ENCODE measurements at places on chromosomes 7 and 10.
A peak's percentile ranks its signal among the peaks of the same experiment; 100 is the strongest.

GRCh38 chr10:20118119-20118518, 301.9 kb downstream of the PLXDC2 start:
- no peak for DNase-seq

DNA sequence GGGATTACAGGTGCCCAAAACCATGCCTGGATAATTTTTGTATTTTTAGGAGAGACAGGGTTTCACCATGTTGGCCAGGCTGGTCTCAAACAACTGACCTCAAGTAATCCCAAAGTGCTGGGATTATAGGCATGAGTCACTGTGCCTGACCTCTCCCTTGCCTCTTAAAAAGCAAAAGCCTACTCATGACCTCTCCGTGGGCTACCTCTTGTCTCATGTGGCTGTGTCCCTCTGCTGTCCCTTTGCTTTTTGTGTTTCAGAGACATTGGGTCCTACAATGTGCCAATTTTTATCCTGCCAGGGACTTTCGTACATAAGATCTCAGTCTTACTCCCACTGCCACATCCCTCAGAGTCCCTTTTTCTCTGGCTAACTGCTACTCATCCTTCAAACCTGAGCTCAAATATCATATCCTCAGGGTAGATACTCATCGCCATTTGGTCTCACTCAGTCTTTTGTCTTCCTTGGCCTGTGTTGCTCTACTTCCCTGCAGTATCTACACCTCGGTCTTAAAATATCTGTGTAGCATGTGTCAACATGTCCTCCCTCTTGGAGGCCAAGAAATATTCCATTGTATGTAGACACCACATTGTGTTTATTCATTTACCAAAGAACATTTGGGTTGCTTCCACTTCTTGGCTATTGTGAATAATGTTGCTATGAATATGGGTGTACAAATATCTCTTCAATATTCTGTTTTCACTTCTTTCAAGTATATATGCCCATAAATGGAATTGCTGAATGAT, 465.0 kb upstream of the KLF6 start:
- DNase-seq = no peak

DNA sequence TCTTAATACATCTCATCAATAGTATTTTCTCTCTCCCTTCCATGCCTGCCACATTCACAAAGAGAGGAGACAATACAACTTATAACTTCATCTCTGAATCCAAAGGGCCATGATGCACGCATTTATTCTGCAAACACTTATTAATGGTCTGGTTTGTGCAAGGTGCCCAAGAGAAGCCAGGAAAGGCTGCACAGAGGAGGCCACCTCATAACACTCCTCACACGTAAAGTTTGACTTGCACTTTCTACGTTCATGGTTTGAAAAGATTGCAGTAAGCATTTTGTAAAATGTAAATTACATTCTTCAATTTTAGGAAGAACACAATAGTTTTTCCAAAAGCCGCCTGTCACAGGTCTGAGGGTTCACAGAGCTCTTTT, 1.2 kb upstream of the PALS2 start:
- no peak for DNase-seq

GRCh38 chr10:34275626-34276130, 539.4 kb downstream of the PARD3 start:
- no peak for DNase-seq

- DNase-seq = no peak
Observed at GRCh38 chr10:96014473-96015102, 28.8 kb upstream of the CCNJ start.

- no peak for DNase-seq
Observed at GRCh38 chr10:100970914-100971811, 1.9 kb downstream of the SEMA4G start.

DNA sequence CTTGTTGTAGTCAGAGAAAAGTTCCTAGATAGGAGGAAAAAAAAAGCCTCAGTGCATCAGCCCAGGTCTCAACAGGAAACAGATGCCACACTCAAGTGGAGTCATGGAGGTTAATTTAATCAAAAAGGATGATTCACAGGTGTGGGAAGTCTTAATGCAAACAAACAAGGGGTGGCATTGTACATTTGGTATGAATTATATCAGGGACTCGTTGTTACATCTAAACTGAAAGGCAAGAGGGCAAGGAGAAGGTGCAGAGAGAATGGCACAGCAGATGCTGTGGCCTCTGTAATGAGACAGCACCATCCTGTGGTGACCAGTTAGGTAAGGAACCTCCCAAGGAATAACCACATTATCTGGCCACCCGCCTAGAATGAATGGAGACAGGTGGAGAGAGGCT, 133.7 kb downstream of the PTPRZ1 start:
- no peak for DNase-seq

DNA sequence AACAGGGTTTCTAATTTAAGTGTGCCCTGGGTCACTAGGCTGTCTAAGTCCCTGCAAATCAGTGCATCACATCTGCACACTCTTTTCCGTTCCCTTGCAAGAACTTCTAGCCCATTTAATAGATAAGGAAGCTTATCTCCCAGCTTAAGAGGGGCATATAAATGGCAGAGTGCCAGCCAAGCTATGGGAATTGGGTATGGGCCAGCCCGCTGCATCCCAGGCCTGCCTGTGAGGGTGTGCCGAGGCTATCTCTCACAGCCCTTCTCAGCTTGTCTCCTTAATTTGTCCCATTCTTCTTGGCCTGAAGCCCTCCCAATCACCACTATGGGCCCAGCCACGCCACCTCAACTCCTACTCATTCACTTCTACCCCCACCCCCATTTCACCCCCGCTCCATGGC, 14.7 kb downstream of the AQP1 start:
- no peak for DNase-seq

- DNase-seq = peak; percentile 5
Observed at GRCh38 chr10:114042895-114043531, 653 bp upstream of the ADRB1 start.

- DNase-seq = no peak
Observed at GRCh38 chr10:130020651-130021382, 56.7 kb upstream of the EBF3 start.

DNA sequence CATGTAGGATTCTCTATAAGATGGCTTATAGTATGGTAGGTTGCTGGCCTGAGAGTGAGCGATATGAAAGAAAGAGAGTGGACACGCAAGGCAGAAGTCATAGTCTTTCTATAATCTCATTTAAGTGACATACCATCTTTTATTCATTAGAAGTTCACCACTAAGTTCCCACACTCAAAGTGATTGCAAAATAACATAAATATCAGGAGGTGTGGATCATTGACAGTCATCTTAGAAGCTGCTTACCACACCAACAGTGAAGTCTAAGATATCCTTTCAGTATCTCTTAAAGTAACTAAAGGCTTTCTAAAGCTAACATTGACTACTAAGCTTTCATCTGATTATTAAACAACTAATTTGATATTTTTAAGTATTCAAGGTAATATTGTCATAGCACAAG, 36.9 kb upstream of the GNAI1 start:
- DNase-seq = no peak

GRCh38 chr7:14521183-14521582, 381.4 kb downstream of the DGKB start:
- DNase-seq = no peak

- no peak for DNase-seq
Observed at GRCh38 chr7:119377861-119378260, 895.1 kb upstream of the KCND2 start.

- no peak for DNase-seq
Observed at GRCh38 chr10:6743291-6743849, 163.3 kb upstream of the PRKCQ start.

- DNase-seq = no peak
Observed at GRCh38 chr7:106982415-106982814, 62.1 kb upstream of the PRKAR2B start.

- no peak for DNase-seq
Observed at GRCh38 chr7:141234335-141235105, 160.7 kb downstream of the TMEM178B start.

DNA sequence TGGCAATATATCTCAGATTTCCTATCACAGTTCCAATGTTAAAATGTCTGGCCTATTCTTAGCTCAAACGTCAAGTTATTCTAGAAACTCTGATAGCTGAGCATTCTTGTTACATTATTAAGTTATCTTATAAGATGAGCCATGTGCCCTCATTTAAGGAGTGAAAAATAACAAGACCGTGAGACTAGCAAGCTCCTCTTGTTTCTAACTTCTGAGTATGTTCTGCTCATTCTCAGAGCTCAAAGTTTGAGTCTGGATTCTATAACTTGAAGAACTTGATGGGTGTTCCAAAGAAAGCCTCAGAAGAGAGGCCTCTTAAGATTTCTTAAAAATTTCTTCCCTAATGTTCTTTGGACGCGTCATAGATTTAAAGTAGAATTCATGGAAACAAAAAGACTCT, 215.2 kb downstream of the HTR7 start:
- DNase-seq = no peak

DNA sequence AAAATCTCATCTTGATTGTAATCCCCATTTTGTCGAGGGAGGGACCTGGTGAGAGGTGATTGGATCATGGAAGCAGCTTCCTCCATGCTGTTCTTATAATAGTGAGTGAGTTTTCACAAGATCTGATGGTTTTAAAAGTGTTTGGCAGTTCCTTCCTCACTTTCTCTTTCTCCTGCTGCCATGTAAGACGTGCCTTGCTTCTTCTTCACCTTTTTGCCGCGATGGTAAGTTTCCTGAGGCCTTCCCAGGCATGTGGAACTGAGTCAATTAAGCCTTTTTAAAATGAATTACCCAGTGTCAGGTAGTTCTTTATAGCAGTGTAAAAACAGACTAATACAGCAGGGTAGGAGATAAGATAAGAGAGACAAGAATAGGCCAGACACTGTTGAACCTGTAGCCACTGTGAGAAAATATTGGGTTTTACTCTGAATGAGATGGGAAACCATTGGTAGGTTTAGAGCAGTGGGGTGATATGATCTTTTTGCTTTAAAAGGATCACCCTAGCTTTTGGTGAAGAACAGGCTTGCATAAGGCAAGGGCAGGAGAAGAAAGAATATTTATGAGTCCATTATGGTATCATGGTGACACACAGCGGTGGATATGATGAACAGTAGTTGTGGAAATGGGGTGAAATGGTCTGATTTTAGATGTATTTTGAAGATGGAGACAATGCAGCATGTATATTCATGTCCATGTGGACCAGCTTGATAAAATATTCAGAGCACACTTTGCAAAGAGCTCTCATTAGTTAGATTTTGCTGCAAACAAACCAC, 11.5 kb downstream of the OR6B1 start:
- no peak for DNase-seq

- DNase-seq = no peak
Observed at GRCh38 chr7:79268730-79269129, 184.7 kb downstream of the MAGI2 start.

DNA sequence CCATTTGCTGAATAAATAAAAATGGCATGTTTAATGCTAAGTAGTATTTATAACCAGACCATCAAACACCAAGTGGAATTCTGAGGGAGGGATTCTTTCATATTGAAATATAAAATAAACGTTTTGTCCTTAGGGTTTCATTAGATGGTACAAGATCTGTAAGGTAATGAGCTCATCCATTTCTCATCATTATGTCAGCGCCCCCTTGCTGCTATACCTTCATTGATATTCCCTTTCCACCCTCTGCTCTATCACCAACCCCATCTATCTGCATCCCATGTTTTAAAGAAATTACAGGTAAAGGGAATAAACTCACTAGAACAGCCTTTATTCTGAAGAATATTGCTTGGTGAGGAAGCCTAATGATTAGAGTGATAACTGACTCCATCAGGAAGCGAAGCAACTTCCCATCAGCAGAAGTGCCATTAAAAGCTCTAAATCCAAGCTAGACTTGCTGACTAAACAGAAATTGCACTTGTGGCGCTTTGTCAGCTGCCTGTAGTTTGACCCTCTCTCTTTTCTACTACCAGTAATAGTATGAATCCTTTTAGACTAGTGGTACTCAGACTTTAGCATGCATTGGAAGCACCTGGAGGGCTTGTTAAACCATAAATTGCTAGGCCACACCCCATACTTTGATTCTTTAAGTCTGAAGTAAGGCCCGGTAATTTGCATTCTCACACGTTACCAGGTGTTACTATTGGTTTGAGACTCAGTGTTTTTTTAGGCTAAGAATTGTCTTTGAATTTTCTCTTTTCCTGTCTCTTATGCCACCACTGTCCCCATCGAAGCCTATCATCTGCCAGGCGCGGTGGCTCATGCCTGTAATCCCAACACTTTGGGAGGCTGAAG, 27.5 kb downstream of the ADD3 start:
- DNase-seq = no peak

- DNase-seq = no peak
Observed at GRCh38 chr7:1245524-1246050, 12.9 kb downstream of the UNCX start.

GRCh38 chr10:13956826-13957225, 370.1 kb downstream of the PRPF18 start:
- DNase-seq = no peak

DNA sequence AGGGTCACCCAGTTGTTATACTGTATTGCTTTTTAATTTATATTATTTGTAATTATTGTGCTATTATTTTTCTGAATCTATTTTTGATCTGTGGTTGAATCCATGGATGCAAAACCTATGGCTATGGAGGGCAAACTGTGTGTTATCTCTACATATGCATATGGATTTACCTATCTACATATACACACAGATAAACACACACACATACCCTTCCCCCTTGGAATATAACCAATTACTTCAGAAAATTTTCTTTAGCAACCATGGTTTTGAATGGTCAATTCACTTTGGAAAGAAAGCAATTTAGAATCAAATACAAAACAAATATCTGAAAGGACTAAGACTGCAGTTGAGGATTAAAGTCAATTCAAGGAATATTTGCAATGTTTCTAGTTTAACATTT, 39.1 kb downstream of the MTPN start:
- no peak for DNase-seq

DNA sequence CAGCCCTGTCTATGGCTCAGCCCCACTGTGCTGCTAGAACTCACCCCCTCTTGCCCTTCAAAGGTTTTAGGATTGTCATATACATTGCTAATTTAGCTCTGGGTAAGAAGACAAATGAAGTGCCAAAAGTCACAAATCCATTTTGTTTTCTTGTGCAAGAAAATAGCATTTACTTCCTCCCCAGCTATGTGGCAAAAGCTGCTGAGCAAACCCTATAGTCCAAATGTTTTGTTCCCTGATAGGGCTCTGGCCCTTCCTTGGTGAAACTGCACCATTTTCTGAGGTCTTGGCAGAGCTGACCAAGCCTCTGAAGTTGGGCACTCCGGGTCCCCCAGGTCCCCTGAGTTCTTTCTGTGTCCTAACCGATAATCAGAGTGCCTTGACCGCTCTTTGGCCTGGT, 84.1 kb upstream of the GJD4 start:
- DNase-seq = no peak

GRCh38 chr7:55092186-55092974, 73.6 kb downstream of the EGFR start:
- DNase-seq = no peak

DNA sequence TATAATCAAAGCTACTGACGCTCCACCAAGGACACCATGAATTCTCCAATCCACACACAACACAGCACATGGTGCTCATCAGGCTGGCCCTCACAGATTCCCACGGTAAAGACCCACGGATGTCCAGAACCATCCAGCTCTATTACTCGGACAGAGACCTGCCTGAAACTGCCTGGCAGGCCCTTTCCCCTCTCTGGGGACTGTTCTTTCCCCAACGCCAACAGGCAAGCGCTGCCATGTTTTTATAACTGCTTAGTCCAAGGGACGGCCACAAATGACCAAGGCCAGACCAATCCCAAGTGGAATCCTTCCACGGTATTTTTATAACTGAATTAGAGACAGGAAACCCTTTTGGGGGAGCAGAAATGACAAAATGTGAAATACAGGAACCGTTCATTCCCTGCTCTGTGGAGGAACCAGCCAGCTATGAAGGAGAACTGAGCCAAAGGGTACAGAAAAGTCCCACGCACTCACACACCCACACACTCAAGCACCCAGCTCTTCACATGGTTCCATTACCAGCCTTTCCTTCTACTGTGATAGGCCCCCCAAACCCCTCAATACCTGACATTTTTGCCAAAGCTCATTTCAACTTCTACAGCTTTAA, 4.1 kb downstream of the PIP4K2A start:
- peak; percentile 18 for DNase-seq
